ENCODE measurements at places on chromosomes 3 and 15.

DNA sequence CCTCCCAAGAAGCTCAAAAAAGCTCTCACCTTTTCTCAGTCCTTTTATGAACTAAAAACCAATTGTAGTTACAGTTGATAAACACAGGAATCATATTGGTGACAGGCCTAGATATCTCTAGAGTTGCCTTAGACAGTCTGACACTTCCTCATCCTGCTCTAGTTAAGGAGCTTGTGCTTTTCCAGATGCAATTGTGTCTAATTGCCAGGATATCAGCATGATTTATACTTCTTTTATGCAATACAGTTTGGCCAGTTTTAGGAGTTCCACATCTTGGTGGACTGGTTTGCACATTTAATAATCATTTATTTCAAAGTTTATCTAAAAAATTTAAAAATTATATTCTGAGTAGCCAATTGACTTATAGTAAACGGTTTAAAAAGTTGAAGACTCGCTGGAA is 95.7 kb downstream of the DUT start:
- DNase-seq: no peak

DNA sequence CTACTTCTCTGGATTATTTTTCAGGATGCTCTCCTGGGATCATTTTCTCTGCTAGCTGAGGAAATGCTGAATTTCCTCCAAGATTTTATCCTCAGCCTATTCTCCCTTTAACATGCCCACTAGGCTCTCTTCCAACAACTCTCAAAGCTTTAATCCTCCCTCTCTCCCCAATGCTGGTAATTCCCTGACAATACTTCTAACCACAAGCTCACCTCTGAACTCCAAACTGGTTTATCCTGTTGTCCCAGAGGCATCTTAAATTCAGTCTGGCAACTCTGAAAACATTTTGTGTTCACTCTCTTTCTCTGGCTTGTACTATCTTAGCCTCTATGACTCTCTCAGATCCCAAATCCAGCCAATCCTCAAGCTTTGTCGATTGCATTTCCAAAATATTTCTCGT is 490.3 kb downstream of the MECOM start:
- DNase-seq: no peak

DNA sequence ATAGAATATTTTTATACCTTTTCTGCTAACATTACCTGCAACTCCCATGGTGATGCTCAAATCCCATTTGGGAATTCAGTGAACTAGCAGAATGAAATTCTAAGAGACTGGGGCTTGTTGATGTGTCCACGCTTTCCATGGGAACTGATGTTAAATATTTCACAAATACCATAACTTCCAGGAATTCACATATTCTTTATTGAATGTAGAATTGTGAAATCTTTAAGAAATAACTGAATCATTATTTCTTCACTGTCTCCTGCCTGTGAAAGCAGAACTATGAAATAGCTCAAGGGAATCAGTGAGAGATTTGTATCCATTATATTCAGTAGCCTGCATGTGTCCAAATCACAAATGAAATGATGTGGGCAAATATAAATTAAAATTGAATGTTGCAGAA is 130.8 kb downstream of the SERPINI1 start:
- DNase-seq: no peak

DNA sequence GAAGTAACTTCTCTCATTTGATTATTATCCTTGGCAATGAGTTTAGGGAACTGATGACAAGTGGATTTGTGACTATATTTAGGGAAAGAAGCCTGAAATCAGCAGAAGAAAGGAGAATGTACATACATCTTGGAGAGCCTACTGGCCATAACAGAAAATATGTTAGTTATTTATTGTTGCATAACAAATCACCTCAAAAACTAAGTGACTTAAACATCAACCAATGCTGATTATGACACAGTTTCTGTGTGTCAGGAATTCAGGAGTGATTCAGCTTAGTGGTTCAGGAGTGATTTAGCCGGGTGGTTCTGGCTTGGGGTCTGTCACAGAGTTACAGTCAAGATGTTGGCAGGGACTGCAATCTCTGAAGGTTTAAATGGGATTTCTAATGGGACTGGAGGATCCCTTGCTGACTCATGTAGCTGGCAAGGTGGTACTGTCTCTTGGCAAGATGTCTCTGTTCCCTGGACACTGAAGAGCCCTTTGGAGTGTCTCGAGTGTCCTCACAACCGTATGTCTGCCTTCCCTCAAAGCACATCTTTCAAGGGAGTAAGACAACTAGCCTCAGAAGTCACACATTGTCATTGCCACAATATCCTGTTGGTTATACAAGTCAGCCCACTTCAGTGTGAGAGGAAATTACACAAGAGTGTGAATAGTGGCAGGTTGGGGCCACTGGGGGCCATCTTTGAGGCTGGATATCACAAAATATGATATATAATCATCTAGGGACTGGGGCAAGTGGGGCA is 248.9 kb downstream of the SV2B start:
- no peak for DNase-seq

DNA sequence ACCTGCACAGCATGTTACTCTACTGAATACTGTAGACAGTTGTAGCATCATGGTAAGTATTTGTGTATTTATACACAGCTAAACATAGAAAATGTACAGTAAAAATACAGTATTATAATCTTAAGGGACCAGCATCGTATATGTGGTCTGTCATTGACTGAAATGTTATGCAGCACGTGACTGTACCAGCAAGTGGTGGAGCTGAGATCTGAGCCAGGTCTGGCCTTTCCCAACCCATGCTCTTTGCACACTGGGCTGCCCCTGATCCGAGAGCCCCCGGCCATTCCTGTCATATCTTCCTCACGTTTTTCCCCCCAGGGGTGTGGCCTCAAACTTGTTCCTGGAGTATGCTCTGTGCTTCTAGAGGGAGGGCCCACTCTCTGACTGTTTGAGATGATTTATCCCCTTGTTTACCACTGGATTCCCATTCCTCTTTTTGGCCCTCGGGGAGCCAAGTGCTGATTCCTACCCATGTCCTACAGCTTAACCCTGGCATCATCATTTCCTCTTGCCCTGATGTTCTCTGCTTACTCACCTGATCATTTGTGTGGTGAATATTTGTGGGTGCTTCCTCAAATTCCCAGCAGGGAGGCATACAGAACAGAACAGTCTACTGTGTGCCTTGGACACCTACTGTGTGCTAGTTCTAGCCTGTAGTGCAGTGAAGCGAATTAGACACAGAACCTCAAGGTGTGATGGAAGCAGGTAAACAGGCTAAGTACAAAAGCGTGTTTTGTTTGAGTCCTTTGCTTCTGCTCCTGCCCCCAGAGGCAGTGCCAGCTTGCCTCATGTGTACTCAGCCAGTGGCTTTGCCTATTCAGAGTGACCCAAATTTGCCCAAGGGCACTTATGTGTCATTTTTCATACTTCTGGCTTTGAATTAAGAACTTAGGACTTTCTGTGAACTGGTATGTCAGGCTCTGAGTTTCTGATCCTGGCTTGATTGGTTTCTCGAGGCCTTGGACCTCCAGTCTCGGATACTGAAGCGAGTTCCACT is 21.0 kb downstream of the CSRNP1 start:
- no peak for DNase-seq

GRCh38 chr3:86152620-86153019 is 838.3 kb downstream of the VGLL3 start:
- DNase-seq: no peak

DNA sequence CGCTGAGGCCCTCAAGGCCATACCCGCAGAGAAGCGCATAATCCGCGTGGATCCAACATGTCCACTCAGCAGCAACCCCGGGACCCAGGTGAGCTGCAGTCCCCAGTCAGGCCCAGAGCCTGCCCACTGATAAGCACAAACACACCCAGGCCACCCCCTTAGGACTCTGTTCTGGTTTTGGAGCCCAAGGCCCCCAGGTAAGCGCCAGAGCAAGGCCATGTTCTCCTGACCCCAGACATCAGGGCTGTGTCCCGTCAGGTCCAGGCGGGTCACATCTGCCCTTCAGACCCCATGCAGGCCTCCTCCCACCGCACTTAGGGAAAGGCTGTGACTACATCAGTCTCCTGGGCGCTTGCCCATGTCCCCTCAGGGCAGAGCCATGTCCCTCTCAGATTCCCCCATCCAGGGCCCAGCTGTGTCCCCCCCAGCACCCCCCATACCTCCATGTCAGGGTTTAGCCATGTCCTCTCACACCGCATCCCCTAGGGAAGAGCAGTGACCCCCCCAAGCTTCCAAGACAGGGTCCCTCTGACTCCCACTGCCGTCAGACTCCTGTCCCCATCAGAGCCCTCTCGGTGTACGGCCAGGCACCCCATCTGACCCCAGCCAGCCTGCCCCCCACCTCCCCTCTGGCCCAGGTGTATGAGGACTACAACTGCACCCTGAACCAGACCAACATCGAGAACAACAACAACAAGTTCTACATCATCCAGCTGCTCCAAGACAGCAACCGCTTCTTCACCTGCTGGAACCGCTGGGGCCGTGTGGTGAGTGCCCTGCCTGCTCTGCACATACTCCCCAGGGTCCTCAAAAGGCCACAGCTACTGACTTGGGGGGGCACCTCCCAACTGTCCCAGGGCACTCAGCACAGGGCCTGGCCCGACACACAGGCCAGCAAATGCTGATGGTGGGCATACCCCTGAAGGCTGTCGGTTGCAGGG is 1.6 kb downstream of the PARP3 start:
- no peak for DNase-seq

- no peak for DNase-seq
Observed at GRCh38 chr3:40152482-40153133, 156.9 kb upstream of the EIF1B start.

DNA sequence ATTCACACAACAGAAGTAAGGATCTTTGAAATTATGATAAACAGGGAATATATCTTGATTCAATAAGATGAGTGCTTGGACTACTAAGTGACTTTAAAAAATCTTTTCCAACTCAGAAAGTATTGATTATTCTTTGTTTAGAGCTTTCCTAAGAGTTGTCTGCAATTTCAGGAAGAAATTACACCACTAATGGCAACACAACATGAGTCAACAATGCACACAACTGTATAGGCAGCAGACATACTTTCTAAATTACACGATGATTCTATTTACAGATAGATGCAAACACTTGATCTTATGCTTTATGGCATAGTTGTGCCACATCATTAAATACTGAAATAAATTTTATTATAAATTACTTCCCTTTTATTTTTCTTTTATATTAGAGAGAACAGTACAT is 4.4 kb downstream of the NAA50 start:
- DNase-seq: no peak

DNA sequence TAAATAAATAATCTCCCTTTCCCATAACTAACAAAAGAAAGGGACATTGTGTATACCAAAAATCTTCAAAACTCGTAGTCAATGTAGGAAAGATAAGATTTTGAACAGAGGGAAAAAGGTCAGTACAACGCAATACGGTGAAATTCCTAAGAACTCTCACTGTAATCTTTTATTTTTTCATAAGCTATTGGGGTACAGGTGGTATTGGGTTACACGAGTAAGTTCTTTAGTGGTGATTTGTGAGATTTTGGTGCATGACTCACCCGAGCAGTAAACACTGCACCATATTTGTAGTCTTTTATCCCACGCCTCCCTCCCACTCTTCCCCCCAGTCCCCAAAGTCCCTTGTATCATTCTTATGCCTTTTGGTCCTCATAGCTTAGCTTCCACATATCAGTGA is 718.0 kb downstream of the TBL1XR1 start:
- no peak for DNase-seq

DNA sequence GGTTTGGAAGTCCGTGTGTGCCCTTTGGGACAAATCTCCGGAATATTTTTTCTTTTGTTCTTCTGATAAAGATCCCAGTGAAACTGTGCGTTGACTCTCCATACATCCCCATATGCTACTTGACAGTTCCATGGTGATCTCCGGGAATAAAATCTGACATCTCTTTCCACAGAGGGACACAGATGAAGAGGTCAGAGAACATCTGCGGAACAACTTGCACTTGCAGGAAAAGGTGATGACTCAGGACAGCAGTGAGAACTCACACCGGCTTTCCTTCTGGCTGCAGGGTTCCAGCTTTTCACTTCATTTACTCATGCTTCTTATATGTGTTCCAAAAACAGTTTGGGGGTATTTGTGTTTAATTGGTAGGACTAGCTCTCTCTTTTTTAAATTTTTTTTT is 157.5 kb upstream of the CHRM5 start:
- no peak for DNase-seq

DNA sequence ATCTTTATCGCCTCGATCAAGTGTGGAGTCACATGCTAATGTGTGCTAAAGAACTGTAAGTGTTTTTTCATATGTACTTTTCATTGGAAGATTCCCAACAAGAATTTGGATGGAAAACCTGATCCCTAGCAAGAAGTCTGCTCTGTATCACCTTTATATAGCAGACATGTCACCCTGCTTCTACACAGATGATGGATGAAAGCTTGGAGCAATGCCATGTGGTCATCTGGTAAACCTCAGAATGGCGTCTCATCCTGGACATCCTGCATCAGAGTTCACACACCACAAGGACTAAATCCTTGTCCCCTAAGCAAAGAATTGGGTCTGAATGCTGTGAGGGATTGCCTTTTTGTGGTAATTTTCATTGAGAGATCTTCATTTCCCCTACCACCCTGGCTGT is 42.1 kb upstream of the CTDSPL start:
- no peak for DNase-seq

DNA sequence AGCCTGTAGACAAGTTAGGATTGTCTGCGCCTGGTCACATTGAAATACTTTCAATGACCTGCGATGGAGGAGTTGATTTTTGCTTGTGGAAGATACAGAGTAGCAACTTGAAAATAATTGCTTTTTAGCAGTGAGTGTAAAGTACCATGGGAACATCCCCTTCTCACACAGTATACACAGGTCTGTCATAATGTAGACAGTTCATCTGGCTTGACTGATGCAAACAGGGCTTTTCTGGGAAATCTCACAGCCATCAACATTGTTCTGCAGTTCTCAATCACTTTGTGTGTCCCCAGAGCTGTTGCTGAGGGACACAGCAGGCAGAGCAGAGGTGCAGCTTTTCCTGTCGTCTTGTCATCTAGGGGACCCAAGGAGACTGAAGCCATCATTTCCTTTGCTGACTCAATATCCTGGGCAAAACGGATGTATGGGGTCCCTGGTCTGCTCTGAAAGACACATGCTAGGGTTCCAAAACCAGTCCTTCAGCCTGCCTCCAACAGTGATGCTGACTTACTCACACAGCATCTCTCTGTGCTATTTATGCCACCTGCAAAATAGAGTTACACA is 5.3 kb upstream of the REC114 start:
- no peak for DNase-seq

DNA sequence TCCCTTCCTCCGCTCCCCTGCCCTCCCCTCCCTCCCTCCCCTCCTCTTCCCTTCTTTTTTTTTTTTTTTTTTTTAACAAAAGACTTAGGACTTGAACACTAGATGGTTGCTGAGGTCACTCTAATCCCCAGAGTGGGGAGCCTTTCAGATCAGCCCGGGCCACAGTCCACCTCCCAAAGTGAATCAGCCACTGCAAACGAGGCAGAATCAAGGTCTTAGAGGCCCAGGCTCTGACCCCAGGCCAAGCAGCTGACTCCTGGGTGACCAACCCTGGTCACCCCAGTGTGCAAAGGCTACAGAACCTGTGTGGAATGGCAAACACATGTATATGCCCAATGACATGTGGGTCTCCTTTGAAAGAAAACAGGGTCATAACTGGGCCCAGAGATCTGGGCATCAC is 18.3 kb upstream of the EHD4 start:
- no peak for DNase-seq

- no peak for DNase-seq
Observed at GRCh38 chr3:31369637-31370379, 162.9 kb upstream of the STT3B start.

Data from stimulated activated CD8-positive, alpha-beta memory T cell treated with anti-CD3 and anti-CD28 coated beads, Interleukin-15, amount 100 ng/mL, for 48 hours (primary cell).